ENCODE measurements at places on chromosomes 12 and 14.

DNA sequence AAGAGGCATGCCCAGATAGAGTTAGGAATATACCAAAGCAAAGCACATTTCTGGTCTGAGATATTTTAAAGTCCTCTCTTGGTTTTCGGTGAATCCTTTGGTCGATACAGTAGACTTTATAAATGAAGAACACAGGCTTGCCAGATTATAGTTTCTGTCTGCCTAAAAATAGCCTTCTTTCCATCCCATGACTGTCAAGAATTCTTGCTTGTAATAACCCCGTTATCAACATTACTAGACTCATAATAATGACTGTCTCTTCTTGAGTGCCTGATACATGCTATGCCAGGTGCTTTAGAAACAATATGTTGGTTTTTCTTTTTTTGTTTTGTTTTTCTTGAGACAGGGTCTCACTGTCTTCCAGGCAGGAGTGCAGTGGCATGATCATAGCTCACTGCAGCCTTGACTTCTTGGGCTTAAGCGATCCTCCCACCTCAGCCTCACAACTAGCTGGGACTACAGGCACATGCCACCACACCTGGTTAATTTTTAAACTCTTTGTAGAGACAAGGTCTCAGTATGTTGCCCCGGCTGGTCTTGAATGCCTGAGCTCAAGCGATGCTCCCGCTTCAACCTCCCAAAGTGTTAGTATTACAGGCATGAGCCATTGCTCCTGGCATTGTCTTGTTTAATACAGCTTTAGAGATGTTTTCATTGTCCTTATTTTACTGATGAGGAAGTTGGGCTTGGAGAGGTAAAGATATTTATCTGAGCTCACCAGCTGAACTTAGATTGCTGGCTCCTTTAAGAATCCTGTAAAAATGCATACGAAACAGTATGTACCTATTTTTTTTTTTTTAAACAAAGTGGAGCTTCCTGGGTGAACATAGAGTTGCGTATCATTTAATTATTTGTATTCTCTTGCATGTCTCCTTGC, 30.4 kb downstream of the CHST11 start:
- no peak for DNase-seq

GRCh38 chr12:124485371-124485770, 82.0 kb downstream of the NCOR2 start:
- no peak for DNase-seq

- DNase-seq = no peak
These were observed 398.8 kb upstream of the RGS6 start for GRCh38 chr14:71533390-71533789.

GRCh38 chr12:129885287-129885686, 18.5 kb downstream of the TMEM132D start:
- DNase-seq = no peak

DNA sequence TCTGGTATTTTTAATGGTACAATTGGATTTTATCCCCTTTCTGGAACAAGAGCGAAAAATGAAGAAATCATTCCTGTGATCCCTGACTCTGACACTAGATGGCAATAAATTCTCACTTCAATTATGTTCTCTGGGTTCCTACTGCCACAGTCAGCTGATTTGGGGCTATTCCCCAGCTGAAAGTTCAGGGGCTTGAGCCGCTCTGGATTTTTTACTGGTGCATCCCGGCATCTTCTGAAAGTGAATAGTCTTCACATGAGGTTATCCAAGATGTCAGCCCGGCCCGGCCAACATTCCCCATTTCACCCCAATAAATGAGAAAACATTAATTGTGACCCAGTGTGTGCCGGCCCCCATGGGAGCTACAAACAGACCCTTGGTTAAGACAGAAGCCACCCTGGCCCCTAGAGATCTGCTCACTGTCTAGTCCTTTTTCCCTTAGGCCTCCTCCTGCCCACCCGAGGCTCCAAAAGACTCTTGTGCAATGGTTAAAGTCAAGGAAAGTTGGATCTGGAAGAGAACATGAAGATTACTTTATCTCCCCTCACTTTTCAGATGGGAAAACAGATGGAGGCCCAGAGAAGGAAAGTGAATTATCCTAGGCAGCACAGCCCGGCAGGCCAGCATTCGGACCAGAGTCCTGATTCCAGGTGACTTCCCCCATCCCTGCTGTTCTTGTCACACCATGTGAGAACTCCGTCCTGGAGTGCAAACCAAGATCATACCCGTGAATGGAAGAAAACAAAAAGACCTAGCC, 20.8 kb downstream of the CKAP4 start:
- DNase-seq = no peak

DNA sequence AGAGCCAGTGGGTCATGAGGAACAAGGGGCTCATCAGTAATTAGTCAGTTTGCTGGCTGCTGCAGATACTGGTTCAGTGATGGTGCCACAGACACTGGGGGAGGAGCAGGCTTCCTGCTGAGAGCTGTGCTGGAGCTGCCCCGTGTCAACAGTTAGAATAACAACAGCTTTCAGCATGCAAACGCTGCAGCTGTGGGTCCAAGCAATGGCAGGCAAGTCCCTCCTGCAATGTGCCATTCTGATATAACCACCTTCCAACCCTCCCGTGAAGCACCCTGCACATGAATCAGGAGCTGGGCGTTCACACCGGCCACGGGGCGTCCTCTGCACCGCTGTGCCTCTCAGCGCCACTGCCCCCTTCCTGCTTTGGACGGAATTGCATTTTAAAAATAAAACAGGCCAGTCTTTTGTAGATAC, 258.4 kb upstream of the SFSWAP start:
- no peak for DNase-seq

Measured in glutamatergic neuron (in vitro differentiated cells).